Posterior cingulate gyrus (tissue), 11 donors: ENCODE measurements at places on chromosomes 16 and 17.

GRCh38 chr16:56478281-56479049, 27.1 kb downstream of the OGFOD1 start:
- DNase-seq = no peak

- no peak for DNase-seq
Measured at GRCh38 chr17:3894911-3895343, 2.1 kb upstream of the CAMKK1 start.

- DNase-seq = no peak
Measured at GRCh38 chr17:27318228-27318627, 24.3 kb downstream of the WSB1 start.

- DNase-seq = no peak
Measured at GRCh38 chr17:18187226-18187625, 3.6 kb downstream of the ALKBH5 start.

DNA sequence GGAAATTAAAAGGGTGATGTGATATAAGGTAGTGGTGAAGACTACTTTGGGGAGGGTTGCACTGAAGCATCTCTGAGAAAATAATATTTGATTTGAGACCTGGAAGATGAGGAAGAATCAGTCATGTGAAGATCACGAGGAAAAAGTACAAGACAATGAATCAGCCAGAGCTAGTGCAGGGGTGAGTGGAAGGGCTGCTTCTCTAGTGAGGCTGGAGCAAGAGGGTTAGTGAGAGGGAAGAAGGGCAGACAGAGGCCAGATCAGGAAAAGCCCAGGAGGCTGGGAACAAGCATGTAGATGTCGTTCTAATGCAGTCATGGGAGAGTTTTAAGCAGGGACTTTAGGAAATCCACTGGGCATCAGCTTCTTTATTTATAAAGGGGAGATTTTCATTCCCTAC, 504.2 kb upstream of the SALL1 start:
- no peak for DNase-seq

GRCh38 chr17:55988861-55989260, 164.4 kb upstream of the ANKFN1 start:
- no peak for DNase-seq

GRCh38 chr17:19654342-19654886, 5.9 kb downstream of the ALDH3A2 start:
- DNase-seq = no peak

DNA sequence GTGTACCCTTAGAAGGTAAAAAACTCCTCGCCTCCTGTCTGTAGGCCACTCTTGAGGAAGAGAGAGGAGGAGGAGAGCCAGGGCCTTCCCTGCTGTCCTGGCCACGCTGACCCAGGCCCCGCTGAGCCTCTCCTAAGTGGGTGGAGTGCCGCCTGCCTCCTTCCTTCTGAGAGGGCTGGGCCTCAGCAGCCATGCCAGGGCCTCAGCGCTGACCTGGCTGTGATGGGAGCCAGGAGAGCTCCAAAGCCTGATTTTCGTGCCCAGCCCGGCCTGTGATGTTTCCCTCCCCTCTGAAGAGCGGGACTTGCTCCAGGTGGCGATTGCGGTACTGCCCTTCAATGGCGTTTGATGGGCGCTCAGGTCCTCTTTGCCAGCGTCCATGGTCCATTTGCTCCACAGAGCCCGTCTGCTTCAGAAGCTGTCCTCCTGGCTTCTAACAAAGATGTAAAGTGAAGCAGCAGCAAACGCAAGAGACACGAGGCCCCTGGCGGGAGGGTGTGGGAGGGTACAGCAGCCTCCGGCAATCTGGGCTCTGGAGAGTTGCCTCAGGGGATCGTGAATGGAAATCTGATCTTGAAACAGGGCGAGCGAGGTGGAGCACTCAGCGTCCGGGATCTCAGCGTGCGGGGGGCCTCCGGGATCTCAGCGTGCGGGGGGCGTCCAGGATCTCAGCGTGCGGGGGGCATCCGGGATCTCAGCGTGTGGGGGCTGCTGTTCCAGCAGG, 93.5 kb downstream of the NPIPB11 start:
- no peak for DNase-seq

GRCh38 chr16:53771655-53772497, 67.9 kb downstream of the FTO start:
- no peak for DNase-seq

- no peak for DNase-seq
Measured at GRCh38 chr17:57552114-57552624, 192.9 kb downstream of the CCDC182 start.

GRCh38 chr17:6995500-6996255, at the start of gene ALOX12:
Gene ALOX12 (plus strand): TSS chr17:6996049. CDS start chr17:6996118, 69 bp downstream.
- DNase-seq = no peak

DNA sequence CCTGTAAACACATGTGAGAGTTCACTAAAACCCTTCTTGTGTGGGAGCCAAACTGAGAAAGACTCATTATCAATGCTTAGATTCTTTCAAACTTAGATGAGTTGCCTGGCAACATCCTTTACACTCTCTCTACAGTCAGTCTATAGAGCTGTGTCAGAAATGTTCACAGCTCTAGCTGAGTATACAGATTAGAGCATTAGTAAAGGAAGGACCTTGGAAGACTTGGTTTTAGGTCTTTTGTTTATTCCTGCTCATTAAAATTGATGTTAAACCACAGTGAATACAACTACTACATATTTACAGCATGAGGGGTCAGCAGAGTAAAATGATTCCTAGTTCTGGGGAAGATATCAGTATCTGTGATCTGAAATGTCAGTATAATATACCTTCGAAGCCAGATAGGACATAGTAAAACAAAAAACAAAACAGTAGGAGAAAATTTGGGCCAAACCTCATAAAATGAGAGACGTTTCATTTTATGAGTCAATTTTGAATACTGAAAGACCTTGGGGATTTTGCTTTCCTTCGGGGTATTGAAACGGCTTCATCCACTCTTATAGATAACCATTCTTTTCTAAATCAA, 186.0 kb downstream of the TANC2 start:
- no peak for DNase-seq

DNA sequence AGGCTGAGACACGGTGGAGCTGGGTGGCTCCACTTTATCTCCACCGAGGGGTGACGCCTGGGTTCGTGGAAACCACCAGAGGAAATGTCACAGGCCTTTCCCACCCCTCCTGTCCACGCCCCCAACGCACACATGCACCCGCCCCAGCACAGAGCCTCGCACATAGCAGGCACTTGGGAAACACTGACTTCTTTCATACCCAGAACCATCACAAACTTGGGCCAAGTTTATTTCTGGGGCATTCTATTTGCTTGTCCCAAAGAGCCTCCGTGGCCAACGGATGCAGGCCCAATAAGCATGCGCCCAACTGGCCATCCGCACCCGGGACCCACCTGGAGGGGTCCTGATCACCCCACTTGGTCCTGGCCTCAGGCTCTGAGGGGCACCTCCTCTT, 3.3 kb downstream of the BCAR1 start:
- DNase-seq = no peak

GRCh38 chr16:30766206-30766932, 4.2 kb downstream of the RNF40 start:
- DNase-seq = no peak
